ENCODE measurements at places on chromosomes 12 and 14.
A peak's percentile ranks its signal among the peaks of the same experiment; 100 is the strongest.

DNA sequence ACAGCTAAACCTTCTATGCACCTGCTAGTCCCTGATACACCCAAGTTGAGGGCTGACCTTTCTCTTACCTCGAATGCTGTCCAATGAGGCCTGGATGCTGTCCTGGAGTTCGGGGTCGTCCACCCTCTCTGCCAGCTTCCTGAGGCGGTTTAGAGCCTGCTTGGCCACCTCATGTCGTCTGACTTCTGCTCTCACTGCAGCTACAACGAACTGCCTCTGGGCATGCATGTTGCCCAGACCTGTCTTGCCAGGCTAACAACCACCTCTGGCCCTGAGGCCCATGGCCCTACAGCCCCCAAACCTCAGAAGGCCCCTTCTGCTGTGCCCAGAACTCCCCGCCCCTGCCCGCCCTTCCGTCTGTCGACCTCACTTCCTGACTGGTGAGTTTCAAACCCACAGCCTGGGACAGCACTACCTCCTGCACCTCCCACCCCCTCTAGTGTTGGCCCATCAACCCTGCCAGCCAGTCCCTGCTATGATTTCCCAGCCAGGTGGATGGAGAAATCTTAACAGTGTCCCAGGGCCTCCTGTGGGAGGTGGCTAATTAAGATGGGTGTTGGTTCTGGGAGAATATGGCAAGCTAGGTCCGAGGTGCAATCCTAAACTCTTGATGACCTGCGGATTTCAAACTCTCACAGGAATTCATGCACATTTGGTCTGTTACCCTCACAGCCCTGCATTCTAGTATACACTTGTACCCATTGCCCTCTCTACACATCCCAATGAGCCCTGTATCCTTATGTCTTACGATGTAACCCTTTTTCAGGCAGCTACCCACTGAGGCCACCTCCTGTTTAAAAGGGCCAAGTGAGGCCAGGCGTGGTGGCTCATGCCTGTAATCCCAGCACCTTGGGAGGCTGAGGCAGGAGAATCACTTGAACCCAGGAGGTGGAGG lies 2.7 kb upstream of the TSPAN31 start:
- DNase-seq = peak; percentile 46

GRCh38 chr14:63493246-63493645 lies 49.9 kb downstream of the PPP2R5E start:
- no peak for DNase-seq

GRCh38 chr14:102776761-102777710 lies at the start of gene TRAF3:
Gene TRAF3, plus strand, starts transcription at chr14:102777449. Its CDS starts 92,753 bp downstream, at chr14:102870202.
- DNase-seq = peak; percentile 75

GRCh38 chr14:80055226-80055625 lies 156.1 kb downstream of the DIO2 start:
- no peak for DNase-seq

GRCh38 chr12:127489061-127489460 lies 777.9 kb upstream of the TMEM132C start:
- DNase-seq = no peak

- no peak for DNase-seq
These were observed 15.3 kb downstream of the UBE2N start for GRCh38 chr12:93426412-93426805.

GRCh38 chr12:27555925-27556778 lies 32.1 kb downstream of the PPFIBP1 start:
- DNase-seq = no peak

DNA sequence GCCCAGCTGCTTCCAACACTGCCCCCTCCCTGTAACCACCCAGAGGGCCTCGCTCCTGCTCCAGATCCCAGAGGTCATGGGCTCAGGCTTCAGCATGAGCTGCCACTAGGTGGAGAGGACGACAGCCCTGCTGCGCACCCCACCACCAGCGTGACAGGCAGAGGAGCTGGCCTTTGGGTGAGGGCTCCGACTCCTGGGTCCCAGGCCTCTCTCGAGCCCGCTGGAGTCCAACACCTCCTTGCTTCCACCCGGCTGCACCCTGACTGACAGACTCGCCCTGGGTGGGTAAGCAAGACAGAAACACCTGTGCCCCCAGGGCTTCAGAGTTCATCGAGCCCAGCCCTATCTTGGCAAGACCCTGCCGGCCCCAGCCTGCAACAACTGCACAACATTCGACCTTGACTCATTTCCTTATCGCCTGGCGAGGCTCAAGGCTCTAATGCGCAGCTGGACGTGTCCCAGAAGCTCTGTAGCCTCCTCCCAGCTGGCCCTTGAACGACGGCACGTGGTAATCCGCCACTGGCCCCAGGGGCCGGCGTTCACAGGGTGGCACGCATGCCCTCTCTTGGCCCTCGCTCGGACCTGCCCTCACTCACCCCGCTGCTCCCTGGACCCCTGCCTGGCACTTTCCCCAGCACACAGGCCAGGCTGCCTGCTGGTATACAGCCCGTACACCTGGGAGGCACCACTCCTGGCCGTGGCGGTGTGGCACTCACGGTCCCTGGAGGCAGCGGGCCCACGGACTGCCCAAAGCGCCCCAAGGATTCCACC lies 28.0 kb downstream of the VPS37B start:
- peak; percentile 71 for DNase-seq

DNA sequence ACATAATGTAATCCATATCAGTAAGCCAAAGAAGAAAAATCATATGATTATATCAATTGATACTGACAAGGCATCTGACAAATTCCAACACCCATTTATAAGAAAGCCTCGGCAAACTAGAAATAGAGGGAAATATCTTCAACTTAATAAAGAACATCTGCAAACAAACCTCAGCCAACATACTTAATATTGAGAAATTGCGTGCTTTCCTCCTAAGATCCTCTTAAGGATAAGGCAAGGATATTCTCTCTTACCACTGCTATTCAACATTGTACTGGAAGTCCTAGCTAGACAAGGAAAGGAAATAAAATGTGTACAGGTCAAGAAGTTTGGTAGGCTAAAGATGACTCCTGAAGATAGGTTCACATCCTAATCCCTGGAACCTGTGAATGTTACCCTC lies 115.9 kb downstream of the DERA start:
- DNase-seq = no peak

DNA sequence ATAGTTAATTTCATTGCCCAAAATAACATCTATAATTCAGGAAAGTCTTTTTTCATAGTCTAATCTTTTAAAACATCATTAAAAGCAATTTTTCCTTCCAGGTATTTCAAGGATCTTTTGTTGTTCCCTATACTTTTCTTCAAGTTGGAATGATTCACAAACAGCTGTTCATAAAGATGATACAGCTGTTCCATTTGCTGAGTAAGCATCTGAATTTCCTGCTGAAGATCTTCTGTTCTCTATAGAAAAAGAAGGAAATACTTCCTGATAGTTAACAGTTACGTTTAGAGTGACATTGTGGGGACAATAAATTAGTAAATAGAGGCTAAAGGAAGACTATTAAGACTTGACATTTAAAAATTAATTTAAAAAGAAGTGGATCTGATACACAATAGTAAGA lies 30.3 kb upstream of the ESR2 start:
- no peak for DNase-seq

DNA sequence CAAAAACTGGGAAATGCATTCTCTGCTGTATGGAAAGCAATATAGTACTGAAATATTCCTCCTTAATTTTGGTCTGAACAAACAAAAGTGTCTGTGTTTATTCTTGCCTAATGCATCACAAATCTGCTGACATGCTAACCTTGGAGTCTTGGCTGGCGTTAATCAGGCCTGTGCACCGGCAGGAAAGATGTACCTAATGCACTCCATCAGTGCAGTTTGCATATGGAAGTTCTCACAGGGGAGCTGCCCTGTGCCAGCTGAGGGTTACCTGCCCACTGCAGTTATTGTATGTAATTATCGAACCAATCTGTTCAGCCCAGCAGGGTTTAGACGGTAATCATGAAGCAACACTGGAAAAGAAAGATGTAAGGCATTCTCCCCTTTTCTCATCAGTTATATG lies 76.9 kb downstream of the VRK1 start:
- DNase-seq = no peak

DNA sequence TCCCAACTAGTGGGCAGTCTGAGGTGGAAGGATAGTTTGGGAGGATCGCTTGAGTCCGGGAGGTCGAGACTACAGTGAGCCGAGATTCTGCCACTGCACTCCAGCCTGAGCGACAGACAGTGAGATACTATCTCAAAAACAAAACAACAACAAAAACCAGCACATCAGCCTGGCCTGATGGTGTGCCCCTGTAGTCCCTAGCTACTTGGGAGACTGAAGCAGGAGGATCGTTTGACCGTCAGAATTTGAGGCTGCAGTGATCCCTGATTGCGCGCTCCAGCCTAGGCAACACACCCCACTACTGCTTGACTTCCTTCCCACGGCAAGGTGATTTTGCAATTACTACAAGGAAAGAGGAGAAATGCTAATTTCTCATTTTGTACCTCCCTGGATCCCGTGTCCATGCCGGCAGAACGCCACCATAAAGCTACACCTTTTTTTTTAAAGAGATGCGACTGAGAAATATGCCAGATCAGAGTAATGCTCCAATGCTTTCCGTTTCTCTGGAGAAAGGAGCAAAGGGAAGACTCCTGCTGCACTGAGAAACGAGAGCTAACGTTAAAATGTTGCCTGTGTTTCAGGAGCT lies 672 bp upstream of the SCFD1 start:
- peak; percentile 20 for DNase-seq

DNA sequence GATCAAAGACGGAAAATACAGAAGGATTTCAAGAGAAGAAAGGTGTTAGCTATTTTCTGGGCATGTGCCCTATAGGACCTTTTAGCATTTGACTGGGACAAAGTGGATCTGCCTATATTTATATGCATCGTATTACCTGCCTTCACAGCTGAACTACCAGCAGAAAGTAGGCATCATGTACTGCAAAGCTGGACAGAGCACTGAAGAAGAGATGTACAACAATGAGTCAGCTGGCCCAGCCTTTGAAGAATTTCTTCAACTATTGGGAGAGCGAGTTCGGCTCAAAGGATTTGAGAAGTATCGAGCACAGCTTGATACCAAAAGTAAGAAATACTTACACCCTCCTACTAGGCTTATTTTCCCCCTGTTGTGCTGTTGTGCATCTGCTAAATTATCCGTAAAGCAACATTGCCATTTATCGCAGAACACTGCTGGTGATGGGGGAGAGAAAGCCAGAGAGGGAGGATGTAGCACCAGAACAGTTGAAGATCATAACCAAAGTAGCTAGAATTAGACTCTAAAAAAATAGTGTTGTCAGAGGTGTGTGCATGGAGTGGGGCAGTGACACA lies 282.0 kb upstream of the RGS6 start:
- DNase-seq = no peak

- DNase-seq = no peak
These were observed 321.6 kb downstream of the BCL11B start for GRCh38 chr14:98950353-98950895.
